AG09319 (cell line): ENCODE measurements at places on chromosomes 7 and 10.

DNA sequence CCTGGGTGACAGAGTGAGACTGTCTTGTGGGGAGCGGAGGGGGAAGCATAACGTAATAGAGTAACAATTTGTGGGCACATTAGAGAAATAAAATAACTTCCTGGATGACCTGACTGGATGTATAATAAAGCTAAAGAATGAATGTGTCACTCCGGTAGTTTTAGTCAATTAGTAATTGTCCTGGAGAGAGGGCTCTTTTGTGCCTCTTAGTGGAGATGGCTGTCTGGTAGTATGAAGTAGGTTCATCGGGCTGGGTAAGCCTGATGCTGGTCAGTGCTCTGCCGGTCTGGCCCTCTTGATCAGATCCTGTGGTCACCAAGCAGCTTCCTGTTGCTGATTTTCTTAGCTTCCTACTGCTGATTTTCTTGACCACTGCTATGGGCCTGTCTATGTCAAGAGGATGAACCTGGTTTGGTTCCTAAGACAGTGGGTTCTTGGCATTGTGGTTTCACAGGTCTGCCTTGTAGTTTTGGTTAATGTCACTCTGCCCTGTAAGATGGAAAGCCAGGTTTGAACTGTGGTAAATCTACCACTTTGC, 34.1 kb downstream of the ZRANB1 start:
- DNase-seq = no peak

DNA sequence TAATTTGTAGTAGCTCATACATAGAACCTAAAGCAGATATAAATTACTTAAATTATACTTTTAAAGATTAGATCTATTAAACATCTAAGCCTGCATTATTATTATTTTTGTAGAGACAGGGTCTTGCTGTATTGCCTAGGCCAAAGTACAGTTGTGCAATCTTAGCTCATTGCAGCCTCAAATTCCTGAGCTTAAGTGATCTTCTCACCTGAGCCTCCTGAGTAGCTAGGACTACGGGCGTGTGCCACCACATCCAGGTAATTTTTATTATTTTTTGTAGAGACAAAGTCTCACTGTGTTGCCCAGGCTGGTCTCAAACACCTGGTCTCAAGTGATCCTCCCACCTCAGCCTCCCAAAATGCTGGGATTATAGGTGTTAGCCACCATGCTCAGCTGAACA, 46.7 kb downstream of the RALA start:
- DNase-seq = no peak

DNA sequence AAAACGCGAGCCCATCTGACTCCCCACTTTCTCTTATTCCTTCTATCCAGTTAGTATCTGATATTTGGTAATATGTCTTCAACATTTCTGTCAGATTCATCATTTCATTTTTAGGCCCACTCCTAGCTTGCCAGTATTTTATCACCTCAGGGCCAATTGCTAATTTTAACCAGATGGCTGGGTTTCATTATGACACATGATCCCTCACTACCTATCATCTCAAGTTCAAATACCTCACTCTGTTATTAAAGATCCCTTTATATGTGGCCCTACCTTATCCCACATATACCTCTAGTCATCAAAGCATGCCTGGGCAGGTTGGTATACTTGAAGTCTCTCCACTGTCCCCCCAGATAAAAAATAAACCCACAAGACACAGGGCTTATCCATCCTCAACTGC, 104.9 kb downstream of the RNLS start:
- DNase-seq = no peak

- DNase-seq = no peak
These were observed 33.5 kb upstream of the SFTPD start for GRCh38 chr10:79982362-79982800.

DNA sequence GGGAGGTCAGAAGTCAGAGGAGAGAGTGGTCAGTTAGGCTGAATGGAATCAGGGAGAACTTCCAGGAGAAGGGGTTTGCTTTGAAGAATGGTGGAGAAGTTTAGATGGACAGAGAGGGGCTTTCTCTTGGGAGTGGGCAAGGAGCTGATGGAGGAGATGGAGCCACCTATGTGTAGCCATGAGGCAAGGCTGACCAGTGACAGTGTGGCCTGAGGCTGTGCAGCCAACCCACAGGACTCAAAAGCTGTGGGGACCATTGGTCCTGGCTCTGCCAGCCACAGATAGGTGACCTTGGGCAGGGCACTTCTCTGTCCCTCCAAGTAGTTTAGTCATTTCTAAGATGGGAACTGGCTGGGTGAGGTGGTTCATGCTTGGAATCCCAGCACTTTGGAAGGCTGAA, 18.7 kb downstream of the NEURL1 start:
- no peak for DNase-seq

- DNase-seq = no peak
These were observed 33.5 kb upstream of the DLD start for GRCh38 chr7:107857541-107857912.
